ENCODE measurements at places on chromosomes 6 and 20.

GRCh38 chr6:30465595-30466306, 23.6 kb upstream of the HLA-E start:
- DNase-seq = no peak

DNA sequence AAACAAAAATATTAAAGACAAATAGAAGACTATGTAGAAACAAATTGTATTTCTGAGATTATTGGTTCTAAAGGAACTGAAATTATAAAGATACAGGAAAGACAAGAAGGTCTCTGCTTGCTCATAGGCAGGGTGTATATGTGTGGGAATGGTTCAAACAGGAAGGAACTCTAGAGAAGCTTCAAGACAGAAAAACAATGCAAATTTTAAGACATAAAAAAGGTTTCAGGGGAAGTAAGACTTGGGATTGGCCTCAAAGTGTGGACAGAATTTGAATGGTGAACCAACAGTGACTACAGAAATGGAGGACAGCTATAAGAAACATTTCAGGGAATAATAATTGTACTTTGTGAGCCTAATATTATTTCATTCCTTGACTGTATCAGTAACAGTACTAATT, 50.3 kb downstream of the OR2B2 start:
- no peak for DNase-seq

GRCh38 chr20:19876828-19877460, 118.9 kb downstream of the RIN2 start:
- no peak for DNase-seq

GRCh38 chr6:34143884-34144580, 1.9 kb downstream of the GRM4 start:
- no peak for DNase-seq

GRCh38 chr6:1416191-1416760, 26.9 kb downstream of the FOXF2 start:
- no peak for DNase-seq

DNA sequence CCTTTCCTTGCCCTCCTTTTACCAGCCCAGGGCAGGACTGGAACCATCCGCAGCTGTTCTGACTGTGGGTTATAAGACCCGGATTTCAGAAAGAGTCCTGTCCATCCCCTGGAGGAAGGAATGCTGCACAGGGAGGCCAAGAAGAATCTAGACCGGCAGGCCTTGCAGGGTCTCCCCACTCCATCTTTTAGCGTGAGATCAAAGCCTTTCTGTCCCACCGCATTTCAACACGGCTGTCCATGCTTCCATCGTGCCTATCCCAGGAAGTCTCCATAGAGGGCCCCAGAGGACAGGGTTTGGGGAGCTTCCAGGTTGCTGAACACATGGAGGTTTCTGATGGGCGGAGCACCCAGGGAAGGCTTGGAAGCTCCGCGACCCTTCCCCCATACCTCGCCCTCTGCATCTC, 79.3 kb upstream of the AGPAT4 start:
- no peak for DNase-seq

DNA sequence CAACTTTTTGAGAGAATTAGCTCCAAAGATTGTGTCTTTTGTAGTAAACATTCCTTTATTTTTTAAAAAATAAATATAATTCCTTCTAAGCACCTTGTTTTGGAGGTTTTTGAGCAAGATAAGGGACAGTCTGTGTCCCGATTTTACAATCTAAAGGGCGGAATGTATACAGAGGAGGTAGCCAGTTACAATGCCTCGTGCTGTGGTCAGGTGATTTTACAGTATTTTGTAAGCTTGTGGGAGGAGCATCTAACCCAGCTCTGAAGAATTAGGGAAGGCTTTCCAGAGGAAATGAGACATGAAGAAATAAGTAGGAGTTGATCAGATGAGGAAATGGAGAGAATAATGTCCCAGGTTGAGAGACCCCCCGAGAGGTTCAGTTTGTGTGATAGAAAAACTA, 1.3 kb downstream of the HINT3 start:
- DNase-seq = no peak

GRCh38 chr20:13213335-13213734, 7.7 kb upstream of the ISM1 start:
- DNase-seq = no peak

GRCh38 chr6:150099953-150100352, 31.0 kb upstream of the ULBP3 start:
- DNase-seq = no peak

- DNase-seq = no peak
Observed at GRCh38 chr6:43673444-43674084, 14.0 kb downstream of the MRPS18A start.
